Stimulated activated CD8-positive, alpha-beta memory T cell treated with anti-CD3 and anti-CD28 coated beads, Interleukin-2, amount 100 ng/mL, for 1 hour (primary cell): ENCODE measurements at places on chromosomes 1 and 21.

GRCh38 chr1:233844692-233845091 is 59.8 kb upstream of the SLC35F3 start:
- no peak for DNase-seq

DNA sequence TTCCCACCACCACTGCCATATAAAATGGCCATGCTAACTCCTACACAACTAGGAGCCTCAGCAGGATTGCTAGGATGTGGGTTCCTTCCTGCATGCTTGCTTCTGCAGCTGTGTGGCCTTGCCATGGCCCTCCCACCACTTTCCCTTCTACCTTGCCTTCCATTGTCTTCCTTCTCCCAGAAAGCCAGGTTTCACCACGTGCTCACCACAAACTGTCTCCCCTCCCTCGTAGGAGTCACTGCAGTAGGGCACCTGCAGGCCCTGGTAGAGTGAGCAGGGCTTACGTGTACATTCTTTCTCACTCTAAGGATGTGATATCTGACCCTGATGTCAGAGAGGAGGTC is 3.7 kb downstream of the C1orf226 start:
- no peak for DNase-seq

DNA sequence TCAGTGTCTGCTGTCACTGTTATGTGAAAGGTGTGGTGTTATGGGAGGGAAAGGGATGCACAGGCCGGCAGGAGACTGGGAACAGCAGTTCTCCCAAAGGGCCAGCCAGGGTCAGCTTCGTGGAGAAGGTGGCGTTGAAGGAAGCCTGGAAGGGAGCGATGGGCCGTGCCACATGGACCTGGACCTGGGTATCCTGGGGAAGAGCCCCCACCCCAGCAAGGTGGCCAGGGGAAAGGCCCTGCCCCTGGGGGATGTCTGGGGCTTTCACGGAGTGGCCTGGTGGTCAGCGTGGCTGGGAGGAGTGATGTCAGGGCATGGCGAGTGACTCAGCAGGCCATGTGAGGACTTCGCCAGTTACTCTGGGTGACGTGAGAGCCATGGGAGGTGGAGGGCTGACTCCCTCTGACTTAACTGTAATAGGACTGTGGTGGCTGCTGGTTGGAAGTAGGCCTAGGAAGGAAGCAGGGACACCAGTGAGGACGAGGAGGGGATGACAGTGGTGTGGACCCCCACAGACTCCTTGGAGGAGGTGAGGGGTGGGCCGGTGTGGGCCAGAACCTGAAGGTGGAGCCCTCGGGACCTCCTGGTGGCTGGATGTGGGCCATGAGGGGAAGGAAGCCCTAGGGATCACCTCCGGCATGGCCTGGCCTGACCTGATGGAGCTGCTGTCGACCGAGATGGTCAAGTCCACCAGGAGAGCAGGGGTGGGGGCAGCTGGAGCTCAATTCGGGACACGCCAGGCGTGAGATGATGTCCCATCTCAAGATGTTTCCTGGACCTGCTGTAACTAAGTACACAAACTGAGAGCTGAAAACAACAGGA is 54.5 kb downstream of the BACE2 start:
- no peak for DNase-seq

- no peak for DNase-seq
These were observed at the start of gene SNX7 for GRCh38 chr1:98661544-98662355. TSS of gene SNX7 (plus strand) at chr1:98661721. CDS start at chr1:98661732, 11 bp downstream.

DNA sequence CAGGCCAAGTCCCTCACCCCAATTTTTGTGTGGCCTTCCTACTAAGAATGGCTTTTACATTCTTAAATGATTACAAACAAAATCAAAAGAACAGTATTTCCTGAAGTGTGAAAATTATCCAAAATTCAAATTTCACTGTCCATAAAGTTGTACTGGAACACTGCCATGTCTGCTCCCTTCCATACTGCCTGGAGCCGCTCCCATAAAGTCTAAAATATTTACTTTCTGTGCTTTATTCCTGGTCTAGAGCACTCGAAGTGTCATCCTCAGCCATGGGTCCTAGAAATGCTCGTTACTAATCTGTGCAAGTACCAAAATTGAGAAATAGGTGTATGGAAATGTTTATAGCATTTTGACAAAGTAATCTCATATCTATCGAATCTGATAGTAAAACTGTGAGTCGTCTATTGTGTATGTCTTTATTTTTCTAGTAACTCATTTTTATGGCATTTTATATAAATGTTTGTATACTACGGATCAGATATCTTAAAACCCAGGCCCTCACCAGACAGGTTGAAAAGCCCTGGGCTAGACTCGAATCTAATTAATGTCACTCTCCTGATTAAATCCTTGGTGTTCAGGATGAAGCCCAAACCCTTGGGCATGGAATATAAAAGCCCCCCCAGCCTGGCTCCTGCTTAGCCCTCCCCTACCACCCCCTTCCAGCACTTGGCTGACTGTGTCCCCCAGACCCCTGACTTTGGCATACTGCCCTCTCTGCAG is 4.9 kb downstream of the LBR start:
- no peak for DNase-seq

- no peak for DNase-seq
These were observed 49.0 kb downstream of the LBR start for GRCh38 chr1:225378880-225379279.

DNA sequence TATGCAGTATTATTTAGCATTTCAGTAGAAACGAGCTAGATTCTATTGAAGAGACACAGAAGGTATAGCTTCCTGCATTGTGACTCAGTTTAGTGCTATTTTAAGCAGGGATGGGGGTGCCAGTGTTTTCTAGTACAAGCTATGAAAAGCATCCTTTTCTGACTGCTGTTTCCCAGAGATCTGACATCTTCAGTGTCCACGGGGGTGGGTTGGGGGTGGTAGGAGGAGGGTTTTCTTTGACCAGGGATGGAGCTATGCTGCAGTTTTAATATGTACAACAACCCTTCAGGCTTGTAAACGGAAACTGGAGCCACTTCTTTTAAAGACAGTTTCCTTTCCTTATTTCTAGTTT is 2.7 kb upstream of the NEGR1 start:
- no peak for DNase-seq

- no peak for DNase-seq
These were observed 167.7 kb downstream of the ACTL8 start for GRCh38 chr1:17922833-17923232.

- DNase-seq: no peak
These were observed 396.0 kb upstream of the DAB1 start for GRCh38 chr1:57819893-57820292.
